Effector CD8-positive, alpha-beta T cell (primary cell): ENCODE measurements at places on chromosomes 3 and 15.

DNA sequence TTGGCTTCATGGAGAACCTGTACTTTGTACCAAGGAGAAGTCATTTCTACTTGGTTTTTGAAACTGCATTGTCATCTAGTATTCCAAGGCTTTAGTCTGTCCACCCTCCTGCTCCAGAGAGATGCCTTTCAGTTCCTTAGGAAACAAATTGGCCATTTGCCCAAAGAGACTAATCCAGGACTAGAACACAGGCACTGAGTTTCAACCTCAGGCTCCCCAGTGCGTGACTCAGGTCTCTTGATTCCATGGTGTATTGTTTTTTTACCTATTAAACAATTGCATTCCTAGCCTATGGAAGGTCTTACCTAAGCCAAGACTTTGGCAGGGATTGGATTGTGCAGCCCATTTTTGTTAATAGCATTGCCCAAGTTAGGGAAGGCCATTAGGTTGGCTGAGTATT is 214.8 kb upstream of the CTDSPL start:
- DNase-seq: no peak

GRCh38 chr3:140152851-140153639 is 218.1 kb downstream of the CLSTN2 start:
- DNase-seq: no peak

- no peak for DNase-seq
These were observed 17.5 kb upstream of the PLSCR1 start for GRCh38 chr3:146561879-146562278.

DNA sequence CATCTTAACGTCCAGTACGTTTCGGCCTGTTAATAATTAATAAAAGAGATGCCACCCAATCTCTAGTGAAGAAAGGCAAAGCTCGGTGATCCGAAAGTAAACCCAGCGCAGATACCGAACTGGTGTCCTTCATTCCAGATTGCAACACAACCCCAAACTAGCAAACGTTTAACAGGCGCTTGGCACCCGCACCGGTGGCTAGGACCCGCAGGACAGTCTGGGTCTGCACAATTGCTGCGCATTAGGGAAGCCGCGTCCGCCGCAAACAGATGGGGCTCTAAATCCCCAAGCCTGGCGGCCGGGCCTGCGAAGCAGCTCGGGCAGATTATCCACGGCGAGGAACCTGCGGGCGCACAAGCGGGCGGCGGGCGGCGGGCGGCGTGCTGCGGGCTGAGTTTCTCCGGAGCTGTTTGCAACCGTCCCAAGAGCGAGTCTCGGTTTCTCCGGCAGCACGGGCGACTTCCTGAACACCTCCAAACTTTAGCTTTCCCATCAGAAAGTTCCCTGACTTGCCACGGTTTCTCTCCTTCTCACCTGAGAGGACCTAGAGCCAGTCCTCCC is 112.1 kb upstream of the ICE2 start:
- no peak for DNase-seq

GRCh38 chr15:94057305-94057704 is 174.1 kb upstream of the MCTP2 start:
- no peak for DNase-seq

DNA sequence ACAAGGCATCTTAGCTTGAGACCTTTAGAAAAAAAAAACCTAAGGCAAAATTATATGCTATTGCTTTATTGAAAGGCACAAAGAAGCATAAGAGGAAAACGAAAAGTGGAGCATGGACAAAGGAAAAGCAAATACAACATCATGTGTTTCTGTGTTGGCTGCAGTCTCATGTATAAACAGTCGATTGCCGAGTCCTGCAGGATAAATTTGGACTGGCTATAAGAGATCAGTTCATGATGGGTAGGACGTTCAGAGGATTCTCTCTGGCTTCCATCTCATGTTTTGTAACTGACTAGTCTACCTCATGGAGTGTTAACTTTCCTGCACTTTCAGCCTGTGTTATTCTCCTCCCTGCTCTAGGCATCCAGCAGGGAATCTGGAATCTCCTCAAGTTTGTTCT is 21.9 kb upstream of the CCDC50 start:
- no peak for DNase-seq
